ENCODE measurements at places on chromosomes 6 and 20.

DNA sequence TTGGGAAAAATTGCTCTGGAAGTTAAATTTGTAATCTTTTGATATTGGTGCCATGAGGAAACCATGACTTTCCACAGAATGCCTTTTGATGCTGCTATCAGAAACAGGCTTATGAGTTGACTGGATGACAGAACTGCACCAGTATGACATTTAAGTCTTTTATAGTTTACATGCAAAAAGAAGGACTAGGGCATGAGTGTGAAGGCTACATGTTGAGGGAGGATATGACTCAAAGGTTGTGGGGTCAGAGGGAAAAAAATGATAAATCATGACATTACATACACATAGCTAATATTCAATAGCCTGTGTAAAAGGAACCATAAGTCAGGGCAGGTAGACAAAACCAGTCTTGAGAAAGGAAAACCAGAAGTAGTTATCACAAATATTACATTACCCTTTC lies 182.2 kb downstream of the COL12A1 start:
- DNase-seq: no peak

DNA sequence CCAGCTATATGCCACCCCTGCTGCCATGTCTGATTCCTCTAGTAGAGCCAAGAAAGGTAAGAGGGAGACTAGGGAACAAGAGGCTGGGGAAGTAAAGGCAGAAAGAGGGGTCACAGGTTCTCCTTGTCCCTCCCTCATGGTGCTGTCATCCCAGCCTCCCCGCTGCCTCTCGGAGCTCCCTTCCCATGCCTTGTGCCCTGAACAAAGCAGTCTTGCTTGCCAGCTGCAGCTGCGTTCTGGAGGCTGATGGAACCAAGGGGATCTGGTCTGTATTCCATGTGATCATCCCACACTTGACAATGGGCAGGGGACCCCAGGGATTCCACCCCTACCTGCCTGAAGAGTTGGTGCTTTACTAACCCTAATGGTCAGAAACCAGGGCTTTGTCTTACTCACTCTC lies 61.4 kb downstream of the DAAM2 start:
- DNase-seq: no peak

DNA sequence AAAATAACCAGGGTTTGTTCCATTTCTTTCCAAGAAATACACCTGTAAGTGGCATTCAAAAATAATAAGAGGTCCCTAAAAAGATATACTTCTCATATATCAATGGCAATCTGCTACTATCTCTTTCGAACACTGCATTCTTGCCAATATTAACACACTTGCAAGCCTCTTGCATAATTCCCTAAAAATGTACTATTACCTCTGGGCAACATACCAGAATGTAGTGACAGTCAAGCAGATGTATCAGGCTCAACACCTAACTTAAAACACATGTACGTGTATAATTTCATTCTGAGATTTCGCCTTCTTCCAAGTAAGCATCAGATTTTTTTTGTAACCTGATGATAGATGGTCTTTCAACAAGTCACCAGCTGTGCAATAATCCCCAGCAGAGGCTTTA lies 3.4 kb downstream of the CBLN4 start:
- DNase-seq: no peak

DNA sequence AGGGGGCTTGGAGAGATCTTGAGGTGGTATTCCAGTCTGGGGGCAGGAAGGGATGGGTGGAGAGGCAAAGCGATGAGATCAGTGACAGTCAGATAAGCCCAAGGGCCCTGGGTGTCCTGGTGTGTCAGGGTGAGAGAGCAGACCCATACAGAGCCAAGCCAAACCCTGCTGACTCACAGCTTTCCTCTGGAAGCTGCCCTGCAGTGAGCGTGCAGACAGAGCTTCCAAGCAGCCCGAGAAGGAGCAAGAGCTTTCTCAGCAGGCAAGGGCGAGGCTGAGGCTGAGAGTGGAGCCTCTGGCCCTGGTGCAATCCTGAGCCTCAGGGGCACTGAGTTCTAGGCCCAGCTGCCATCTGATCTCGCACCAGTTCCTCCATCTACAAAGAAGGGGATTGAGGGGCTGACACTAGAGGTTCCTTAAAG lies 91.1 kb upstream of the HIVEP1 start:
- peak; percentile 67 for DNase-seq

DNA sequence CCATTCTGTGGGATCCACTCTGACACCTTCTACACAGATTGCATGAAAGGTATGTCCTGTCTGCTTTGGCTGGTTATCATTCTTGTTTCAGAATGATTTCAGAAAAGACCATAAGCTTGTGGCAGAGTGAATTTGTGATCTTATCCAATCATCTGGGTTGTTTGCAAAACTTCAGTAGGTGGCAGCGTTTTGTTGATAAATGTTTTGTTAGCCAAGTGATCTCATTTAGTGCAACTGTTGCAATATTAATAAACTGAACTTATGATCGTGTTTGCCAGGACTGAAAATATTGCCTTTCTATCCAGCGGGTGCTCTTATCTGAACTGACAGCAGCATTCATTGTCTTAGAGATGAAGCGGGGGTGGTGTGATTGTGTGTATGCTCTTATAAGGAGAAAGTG lies 613.2 kb upstream of the NOX3 start:
- DNase-seq: no peak

GRCh38 chr6:150420926-150421325 lies 52.1 kb downstream of the IYD start:
- no peak for DNase-seq

DNA sequence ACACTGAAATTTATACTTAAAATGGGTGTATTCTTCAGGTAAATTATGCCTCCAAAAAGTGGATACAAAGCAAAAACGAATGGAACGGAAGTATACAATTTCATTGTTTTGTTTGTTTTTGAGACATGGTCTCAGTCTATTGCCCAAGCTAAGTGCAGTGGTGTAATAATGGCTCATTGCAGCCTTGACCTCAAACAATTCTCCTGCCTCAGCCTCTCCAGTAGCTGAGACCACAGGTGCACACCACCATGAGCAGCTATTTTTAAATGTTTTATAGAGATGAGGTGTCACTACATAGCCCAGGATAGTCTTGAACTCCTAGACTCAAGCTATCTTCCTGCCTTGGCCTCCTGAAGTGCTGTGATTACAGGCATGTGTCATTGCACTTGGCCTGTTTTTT lies 122.2 kb downstream of the MAN1A1 start:
- no peak for DNase-seq

DNA sequence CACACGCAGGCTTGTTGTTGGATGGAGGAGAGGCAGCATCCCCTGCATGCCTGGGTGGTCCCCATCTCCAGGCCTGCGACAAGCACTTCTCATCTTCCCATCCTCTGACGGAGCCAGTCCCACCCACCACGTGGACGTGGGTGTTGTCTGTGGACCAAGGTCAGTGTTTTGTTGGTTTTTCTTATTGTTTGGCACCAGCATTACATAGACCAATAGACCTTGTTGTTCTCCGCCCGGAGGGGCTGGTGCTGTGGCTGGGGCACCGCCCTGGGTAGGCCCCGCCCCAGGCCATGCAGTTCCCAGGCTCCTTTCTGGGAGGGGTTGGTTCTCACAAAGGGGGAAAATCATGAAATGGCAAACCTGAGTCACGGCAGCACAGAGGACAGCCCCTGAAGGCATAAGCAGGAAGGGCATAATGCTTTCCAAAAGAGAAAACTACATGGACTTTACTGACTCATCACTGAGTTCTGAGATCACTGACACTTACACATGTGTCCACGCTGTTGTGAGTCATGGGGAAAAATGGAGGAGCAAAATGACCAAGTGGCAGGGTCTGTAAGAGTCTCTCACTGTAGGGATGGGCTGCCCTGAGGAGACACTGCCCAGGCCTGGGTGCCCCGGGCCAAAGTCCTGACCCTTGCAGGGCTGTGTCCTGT lies 90.8 kb downstream of the THBS2 start:
- DNase-seq: peak; percentile 44

- DNase-seq: no peak
Observed at GRCh38 chr20:51955756-51956155, 153.4 kb upstream of the SALL4 start.

- DNase-seq: peak; percentile 21
Observed at GRCh38 chr20:561437-562231, 18.0 kb upstream of the CSNK2A1 start.

- no peak for DNase-seq
Observed at GRCh38 chr6:167120583-167120903, 2.4 kb upstream of the CCR6 start.

DNA sequence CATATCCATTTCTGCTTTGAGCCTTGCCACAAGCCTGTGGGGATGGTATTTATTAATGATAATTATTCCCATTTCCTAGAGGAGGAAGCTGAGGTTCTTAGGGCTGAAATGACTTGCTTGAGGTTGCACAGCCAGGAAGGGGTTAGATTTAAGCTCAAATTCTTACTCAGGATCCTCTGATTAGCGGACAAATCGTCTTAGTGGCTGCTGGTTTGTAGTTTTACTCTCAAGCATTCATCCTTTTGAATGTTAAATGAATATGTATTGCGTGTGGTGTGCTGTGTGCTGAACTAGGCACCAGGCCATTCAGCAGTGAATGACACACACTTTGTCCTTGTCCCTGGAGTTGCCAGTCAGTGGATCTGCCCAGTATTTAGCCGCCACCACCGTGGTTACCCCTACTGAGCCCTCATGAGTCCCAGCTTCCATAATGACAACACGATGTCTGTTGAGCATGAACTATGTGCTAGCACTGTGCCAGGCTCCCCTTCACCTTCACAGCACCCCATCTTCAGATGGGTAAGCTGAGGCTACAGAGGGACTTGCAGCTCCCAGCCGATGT lies 10.0 kb downstream of the PACSIN1 start:
- DNase-seq: no peak

DNA sequence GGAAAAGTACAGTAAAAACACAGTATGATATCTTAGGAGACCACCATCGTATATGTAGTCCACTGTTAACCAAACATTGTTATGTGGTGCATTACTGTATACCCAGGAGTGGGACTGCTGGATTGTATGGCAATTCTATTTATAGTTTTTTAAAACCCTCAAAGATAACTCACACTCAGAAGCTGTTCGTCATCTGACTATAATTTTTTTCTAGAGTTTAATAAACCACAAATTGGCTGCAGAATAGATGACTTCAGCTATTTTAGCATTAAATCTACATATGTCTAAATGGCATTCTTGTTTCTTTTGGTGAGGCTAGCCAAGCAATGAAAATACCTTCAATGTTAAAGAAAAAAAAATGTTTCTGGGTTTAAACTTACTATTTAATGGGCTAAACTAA lies 134.2 kb upstream of the BMP5 start:
- peak; percentile 70 for DNase-seq

DNA sequence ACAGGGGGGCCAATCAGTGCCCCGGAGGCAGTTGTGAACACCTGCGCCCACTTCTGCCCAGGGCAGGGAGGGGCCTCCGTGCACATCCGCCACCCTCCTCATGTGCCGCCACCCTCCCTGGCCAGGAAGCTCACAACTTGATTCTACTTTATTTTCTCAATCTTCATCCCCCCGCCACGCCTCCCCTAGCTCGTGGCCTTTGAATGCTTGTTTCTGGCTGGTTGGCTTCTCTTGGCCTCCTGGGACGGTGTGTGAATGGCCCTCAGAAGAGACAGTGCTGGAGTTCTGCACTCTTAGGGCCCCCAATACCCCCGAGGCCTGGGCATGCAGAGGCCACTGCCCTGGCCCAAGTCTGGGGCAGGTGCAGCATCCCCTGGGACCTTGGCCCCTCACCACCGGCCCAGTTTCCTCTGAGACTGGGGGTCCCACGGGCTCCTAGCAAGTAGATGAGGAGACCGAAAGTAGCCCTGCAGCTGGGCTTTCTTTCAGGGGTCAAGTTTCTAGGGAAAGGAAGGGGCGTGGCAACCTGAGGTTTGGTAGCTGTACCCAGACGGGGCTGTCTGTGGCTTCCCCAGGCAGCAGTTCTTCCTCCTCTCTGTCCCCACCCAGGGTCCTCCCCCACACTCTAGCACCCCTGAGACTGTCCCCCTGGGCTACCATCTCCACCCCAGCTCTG lies 1.3 kb downstream of the RGS19 start:
- DNase-seq: no peak

DNA sequence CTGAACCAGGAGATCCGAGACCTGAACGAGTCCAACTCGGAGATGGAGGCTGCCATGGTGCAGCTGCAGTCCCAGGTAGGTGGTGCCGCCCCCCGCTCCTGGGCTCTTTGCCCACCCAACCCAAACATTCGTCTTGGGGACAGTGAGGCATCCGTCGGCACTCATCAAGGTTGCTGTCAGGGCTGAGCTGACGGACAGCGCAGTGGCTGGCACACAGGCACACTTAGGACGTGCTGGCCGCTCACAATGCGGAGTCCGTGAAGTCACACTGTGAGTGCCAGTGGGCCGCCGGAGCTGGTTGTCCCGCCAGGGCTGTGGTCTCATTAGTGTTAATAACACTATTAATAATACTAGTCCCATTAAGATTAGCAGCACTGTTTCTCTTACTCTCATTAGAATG lies 18.2 kb upstream of the PCMTD2 start:
- DNase-seq: no peak

- no peak for DNase-seq
Observed at GRCh38 chr6:43115365-43115764, 39.3 kb downstream of the PTK7 start.

DNA sequence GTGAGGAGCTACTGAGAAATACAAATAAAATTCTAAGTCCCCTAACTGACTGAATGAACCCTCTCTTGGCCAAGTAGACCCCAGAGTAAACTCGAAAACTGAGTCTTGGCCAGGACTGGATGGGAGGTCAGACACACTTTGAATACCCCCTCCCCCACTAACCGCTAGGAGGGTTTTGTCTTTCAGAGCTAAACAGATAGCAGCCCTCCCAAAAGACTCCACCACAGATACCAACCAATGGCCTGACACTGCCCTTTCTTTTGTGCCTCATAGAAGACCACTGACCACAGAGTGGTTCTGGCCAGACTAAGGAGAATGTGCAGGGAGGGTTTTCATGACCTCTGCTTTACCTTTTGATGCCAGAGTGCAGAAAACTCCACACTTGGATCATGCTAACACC lies 42.1 kb downstream of the SPACA1 start:
- no peak for DNase-seq

GRCh38 chr6:158039571-158040050 lies 57.9 kb downstream of the SYNJ2 start:
- DNase-seq: no peak

DNA sequence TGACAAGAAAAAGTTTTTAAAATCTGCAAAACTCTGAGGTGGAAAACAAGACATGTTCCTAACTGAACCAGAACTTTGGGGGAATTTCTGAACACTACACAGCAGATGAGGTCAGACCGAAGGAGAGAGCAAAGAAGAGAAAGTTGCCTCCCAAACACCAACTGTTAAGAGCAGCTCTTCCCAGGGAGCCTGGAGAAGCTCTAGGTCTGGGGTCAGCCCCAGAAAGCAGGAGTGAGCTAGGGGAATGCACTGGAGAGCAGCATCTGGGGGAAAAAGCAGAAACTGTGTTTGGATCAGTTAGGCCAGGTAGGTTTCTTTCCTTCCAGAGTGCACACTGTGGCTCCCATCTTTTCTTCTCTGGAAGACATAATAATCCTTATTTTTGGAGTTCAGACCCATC lies 41.3 kb downstream of the FKBP5 start:
- no peak for DNase-seq
